Activated CD4-positive, CD25-positive, alpha-beta regulatory T cell (primary cell): ENCODE measurements at places on chromosomes 2 and 18.

DNA sequence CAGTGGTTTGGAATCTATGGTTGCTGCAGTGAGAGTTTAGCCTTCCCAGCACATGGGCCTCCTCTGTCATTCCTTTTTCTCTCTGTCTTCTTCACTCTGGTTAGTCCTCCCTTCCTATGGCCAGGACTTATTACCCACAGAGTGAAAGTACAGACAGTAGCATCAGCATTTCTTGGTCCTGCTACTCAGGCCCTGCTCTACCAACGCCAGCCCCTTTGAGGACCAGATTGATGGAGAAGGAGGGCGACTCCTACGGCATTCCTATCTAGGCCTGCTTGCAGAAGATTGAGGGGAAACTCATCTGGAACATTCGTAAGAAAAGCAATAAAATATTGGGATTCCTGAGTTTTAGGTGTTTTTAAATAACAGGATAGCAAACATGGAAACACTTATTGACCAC, 43.5 kb downstream of the BMP10 start:
- DNase-seq = no peak

- no peak for DNase-seq
Observed at GRCh38 chr2:106106622-106107508, 87.2 kb downstream of the UXS1 start.

DNA sequence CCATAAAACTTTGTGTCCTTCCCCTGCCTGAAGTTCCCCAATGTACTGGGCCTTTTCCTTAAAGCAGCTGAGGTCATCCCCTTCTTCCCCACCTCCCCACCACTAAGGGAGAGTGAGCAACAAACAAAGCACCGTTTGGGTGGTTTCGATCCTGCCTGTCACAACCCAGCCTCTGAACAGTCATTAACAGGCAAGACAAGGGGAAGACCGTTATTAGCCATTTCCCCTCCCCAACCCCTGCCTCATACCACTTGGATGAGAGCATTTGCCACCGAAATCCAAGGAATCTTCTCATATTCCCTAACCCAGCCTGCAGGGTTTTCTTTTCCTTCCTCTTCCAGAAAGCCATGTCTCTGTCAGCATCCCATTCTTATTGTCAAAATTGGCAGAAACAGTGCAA, 65.6 kb downstream of the STRADB start:
- no peak for DNase-seq

GRCh38 chr18:58038063-58038462, 6.0 kb upstream of the NEDD4L start:
- no peak for DNase-seq

DNA sequence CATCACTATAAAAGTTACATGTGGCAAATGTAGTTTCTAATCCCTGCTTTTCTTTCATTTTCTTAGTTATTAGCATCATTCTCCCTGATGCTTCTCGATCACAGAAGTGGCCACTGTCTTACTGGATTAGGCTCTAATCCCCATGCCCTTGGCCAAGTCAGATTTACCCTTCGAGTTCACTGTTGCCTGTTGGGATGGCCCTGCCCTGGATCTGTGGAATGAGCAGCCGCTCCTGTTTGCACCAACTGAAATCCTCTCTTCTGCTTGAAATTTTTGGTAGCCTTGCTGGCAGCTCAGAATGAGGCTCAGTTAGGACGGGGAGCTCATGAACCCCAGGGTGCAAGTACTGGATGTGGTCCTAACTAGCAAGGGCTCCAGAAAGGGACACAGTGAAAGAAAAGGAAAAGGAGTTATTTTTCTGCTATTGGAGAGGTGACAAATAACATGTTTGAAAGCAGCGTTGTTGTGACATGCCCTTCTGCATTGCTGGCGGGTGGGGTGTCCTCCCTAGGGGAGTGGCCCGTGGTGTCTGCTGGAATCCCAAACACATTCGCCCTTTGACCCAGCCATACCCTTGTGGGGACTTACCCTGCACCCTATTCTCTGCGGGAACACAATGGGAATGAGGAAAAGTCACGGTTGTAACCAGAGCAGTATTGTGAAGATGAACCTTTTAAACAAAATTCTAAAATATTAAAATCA, 34.5 kb downstream of the RBFA start:
- DNase-seq = no peak

GRCh38 chr2:149597050-149597667, 9.6 kb upstream of the MMADHC start:
- DNase-seq = no peak

- DNase-seq = no peak
Observed at GRCh38 chr2:33577084-33577483, 22.0 kb downstream of the FAM98A start.

DNA sequence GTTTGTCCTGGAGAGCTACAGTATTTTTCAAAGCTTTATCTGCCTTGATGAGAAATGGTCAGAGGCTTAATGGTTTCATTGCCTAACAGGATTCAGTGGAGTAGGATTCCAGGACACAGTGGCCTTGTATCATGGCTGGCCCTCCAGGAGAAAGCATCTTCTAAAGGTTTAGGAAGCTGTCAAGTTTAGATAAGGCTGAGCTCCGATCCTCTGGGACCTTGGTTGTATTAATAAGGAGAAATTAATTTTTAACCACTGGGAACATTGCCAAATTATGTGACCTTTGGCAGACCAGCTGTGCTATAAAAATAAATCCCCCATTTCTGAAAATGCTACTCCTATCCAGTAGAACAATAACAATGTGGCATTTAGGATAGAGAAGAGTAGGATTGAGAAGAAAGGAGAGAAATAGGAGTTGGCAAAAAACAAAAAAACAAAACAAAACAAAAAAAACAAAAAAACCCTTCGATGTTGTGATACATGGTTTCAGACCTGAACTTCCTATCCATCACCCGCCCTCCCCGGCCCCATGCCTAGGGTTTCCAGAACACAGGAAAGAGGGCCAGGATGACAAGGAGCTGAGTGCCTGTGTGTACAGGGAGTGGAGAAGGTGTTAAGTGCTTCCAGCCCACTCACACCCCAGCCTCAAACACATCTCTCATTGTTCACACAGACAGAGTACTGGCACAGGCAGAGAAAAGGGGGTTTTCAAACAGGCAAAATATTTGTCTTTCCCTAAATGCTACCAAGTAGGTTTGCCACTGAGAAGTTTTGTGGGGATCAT, 6.3 kb downstream of the NRP2 start:
- no peak for DNase-seq

GRCh38 chr2:64186699-64187605, 42.7 kb upstream of the PELI1 start:
- no peak for DNase-seq

GRCh38 chr2:228140934-228141528, 40.5 kb downstream of the SPHKAP start:
- DNase-seq = no peak

- DNase-seq = no peak
Observed at GRCh38 chr2:120740375-120740764, 4.7 kb downstream of the GLI2 start.

DNA sequence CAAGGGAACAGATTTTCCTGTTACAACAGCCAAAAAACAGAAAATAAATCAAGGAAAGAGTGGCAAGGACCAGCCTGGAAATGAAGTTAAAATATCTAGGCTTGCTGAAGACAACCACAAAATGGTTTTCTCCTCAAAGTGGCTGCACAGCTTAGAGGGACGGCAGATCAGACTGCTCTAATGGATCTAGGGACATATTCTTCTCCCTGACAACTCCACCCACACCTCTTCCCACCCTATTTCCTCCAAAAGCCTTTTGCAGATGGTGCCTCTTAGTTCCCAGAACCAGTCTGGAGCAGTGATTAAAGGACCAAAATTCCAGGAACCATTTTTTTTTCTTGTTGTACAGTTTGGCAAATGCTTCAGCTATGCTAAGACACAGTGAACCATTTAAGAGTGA, 220.2 kb upstream of the SIX2 start:
- DNase-seq = no peak

DNA sequence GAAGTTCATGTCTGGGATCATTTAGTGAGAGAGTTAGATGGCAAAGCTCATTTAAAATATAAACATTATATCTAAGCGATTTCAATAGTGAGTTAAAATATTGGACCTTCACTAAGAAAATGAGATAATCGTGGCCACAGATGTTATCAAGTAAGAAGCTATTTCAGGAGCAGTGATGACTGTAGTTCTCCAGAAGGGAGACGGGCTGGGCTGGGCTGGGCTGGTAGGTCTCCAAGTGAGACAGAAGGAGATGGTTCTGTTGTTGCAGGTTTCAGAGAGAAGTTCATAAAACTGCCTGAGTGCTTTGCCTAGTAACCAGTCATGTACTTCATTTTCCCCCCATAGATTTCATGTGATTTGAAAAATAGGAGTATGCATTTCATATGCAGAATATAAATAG, 130.1 kb upstream of the DAPL1 start:
- DNase-seq = no peak

DNA sequence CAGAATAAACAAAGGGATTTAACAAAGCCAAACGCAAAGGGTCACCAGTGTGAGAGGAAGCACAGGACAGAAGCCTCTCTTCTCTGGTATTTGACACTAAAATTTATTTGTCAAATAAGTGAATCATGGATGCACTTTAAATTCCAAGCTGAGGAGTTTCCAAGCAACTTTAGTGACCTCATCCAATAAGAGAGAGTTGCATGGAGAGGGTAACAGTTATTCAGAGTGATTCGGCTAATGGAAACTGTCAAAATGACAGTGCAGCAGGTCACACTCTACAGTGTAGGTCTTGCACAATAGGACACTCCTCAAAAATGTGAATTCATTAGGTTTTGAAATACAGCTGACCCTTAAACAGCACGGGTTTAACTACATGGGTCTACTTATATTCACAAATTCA, 103.9 kb upstream of the ACVR1C start:
- DNase-seq = no peak

- DNase-seq = no peak
Observed at GRCh38 chr2:27687232-27687631, 23.5 kb downstream of the SLC4A1AP start.

DNA sequence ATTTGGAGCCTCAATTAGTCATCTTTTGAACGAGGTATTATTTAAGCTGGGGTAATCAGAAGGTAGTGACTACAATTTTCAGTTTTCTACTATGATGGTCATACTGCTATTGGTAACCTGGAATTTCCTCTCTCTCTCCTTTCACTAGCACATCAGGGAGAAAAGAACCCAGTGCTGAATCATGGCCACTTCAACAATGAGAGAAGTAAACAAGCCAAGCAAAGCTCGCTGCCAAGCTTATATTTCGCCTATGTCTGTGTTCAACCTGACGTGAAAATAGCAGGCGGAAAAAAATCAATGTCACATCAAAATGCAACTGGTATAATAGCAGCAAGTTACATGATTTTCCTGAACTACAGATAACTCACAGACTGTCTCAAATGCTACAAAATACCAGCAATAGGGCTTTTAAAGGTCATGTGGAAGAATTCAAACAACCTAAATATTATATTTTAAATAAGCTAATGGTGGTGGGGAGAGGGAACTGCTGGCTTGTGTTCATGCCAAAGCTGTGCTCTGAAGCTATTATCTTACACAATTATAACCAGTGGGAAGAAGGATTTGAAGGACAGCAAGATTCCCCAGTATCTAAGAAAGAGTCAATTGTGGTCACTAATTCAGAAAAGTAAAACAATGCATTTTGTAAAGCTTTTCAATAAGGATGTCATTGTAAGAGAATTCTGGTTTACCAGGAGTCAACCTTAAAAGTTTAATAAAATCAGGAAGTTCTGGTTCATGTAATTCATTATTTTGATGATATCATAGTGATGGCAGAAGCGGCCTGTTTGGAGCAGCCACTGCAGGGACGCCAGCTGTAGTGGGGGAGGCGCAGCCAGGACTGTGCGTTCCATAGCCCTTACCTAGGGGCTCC, 38.0 kb downstream of the RNF152 start:
- no peak for DNase-seq

DNA sequence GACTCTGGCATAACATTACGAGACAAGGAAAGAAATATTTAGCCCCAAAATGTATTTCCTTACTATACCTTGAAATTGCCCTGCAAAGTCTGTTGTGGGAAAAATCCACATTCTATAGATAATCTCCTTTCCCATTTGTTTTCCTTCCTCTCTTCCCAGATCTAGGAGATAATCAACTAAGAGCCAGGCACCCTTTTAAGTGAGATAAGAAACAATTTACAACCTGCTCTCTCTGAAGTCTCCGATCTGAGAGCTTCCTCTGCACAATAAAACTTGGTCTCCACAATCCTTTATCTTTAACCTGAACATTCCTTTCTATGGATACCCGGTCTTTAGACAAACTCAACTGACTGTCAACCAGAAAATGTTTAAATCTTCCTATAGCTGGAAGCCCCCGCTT, 1160.7 kb upstream of the NRXN1 start:
- no peak for DNase-seq

DNA sequence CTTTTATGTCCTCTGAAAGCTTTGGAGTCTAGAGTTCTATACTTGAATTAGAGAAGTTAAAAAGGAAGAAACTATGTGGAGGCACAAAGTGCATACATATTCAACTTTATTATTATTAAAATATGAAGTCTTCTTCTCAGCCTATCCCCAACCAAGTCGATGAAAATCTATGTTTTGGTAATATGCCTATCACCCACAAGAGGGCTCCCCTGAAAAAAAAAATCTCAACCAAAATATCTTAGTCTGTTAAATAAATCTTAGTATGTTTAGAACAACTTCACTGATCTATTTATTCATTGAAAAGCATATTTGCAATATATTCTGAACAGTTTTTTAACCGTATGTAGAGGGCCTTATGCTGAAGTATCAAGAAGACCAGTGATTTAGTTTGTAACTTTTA, 804.5 kb downstream of the TDRD15 start:
- no peak for DNase-seq

- DNase-seq = no peak
Observed at GRCh38 chr2:46842876-46843275, 72.7 kb downstream of the MCFD2 start.

GRCh38 chr2:17035010-17035409, 369.4 kb upstream of the CYRIA start:
- no peak for DNase-seq

GRCh38 chr2:227677928-227678327, 11.3 kb downstream of the SCYGR5 start:
- DNase-seq = no peak

DNA sequence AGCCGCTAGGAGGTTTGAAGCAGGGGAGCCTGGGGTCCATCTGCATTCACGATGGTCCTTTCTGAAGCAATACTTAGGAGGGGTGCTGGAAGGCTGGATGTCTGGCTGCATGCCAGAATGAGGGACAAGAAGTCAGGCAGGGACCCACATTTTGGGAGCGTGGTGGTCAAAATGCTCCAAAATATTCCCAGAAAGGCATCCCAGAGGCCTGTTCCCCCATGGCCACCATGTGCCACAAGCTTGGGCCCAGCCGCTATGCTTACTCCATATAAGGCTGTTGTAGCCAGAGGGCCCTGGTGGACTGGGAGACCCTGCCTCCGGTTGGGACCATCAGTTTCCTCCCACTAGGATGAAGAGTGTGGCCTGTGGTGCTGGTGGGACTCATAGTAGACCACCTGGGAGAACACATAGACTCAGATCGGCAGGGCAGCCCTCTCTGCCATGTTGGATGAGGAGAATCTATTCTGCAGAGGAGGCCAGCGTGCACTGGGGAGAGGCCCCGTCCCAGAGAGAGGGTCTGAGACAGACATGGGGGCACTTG, 3.6 kb upstream of the PROM2 start:
- no peak for DNase-seq

- DNase-seq = no peak
Observed at GRCh38 chr2:20355131-20355530, 4.5 kb upstream of the PUM2 start.

- no peak for DNase-seq
Observed at GRCh38 chr2:79082987-79083386, 4.8 kb downstream of the REG1B start.
